ENCODE measurements at places on chromosomes 1 and 21.

GRCh38 chr21:22244516-22244915 lies 1246.3 kb downstream of the NCAM2 start:
- DNase-seq, result no peak

DNA sequence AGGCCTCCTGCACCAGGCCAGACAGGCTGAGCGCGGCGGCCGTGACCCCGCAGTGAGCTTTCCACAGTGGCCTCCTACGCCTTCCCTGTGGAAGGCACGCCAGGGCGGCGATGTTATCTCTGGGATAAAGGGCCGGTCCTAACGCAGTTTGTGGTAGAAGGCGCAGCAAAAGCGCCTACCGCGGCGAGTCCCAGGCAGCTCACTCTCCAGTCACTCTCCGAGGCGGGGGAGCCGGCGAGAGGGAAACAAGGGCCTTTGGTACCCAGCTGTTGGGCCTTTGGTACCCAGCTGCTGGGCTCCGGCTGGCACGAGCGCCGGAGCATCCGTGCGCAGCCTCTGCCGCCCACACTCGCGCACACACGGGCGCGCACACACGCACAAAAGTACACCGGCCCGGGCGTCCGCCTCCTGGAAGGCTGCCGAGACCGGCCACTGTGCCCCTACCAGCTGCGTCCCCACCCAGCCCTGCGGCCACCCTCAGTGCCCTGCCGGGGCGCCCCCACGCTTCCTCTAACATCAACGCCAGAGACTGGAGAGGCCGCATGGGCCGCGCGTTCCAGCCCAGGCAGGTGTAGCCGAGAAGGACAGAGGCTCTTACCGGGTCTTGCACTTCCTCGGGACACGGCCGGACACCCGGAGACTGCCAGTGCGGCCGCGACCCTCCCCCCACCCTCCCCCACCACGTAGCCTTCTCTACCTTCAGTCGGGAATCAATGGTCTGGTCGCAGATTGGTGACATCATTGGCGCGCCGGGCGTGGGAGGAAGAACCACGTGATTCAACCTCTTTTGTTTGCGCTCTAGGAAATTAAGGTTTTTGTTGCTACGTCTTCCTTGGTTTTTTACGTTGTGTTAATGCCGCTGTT lies 19.5 kb upstream of the ADAR start:
- DNase-seq, result peak; percentile 94

DNA sequence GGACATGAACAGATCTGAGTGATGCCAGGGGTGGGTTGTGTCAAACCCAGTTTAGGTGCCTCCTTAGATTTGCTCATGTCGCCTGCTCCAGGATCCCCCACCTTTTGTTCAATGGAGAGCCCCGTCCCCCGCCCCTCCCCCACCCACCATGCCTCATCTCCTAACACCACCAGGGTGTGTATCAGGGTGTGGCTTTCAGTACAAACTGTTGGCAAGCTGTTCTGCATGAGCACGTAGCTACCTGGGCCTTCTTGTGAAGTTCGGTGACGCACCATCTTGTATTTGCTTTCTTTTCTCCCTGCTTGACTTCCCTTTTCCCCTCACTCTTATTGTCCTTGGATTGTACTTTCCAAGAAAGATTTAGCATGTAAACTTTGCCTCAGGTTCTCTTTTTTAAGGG lies 94.8 kb downstream of the EBNA1BP2 start:
- DNase-seq, result no peak

- DNase-seq, result peak; percentile 46
Observed at GRCh38 chr1:174800216-174800851, 199.4 kb upstream of the CACYBP start.

GRCh38 chr21:46151989-46152926 lies 3.1 kb downstream of the FTCD start:
- peak; percentile 42 for DNase-seq

DNA sequence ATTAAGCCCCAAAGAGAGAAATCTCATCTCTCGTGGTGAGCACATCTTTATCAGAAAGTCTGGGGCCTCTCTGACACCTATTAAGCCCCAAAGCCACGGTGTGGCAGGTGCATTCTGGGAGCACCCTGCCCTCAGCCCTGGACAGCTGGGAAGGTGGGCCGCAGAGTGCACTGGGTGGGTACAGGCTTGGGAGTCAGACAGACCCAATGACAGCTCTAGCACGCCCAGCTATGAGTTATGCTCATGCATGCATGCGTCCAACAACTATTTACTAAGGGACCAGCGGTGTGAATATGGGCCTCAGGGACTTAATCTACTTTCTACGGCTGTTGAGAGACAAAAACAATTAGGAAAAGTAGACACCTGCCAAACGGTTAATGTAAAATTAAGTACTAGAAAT lies 46.6 kb downstream of the SLC66A1 start:
- DNase-seq, result no peak

All from ecto neural progenitor cell (in vitro differentiated cells).